ENCODE measurements at places on chromosomes 12 and 14. TPM values are rescaled to one million over a fixed set of nuclear protein-coding genes. Genes with fewer than 3 reads are reported as not detected.

Gene DBX2
- not detected for polyA plus RNA-seq

DNA sequence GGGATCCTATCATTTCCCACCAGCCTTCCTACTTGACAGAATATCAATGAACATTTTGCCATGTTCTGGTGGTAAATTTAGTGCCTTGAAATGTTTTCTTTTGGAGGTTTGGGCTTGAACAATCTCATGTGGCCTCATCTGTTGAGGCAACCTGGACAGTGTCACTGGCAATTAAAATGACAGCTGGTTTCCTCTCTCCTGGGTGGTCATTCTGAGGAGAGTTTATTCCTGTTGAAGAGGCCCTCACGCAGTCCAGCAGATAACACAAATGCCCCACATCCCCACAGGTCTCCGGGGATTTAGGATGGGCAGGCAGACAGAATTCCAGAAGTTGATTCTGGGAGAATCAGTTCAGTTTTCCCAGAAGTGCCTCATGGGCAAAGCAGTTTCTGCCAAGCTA lies 41.9 kb downstream of the MMAB start:
- H3K4me3 ChIP-seq = no peak overlapping the region
- peaks cover 15% of the 10 kb centered on the region for H3K36me3 ChIP-seq
- H3K27me3 ChIP-seq = no peaks in the 10 kb centered on the region

GRCh38 chr12:55818886-55819285 lies 1.0 kb downstream of the ORMDL2 start:
- peak overlapping the region; percentile 60 for H3K27ac ChIP-seq
- DNase-seq = no peak
- H3K4me1 ChIP-seq = peaks cover 35% of the 10 kb centered on the region
- no peaks in the 10 kb centered on the region for H3K27me3 ChIP-seq
- peak overlapping the region; percentile 81 for H3K4me3 ChIP-seq

DNA sequence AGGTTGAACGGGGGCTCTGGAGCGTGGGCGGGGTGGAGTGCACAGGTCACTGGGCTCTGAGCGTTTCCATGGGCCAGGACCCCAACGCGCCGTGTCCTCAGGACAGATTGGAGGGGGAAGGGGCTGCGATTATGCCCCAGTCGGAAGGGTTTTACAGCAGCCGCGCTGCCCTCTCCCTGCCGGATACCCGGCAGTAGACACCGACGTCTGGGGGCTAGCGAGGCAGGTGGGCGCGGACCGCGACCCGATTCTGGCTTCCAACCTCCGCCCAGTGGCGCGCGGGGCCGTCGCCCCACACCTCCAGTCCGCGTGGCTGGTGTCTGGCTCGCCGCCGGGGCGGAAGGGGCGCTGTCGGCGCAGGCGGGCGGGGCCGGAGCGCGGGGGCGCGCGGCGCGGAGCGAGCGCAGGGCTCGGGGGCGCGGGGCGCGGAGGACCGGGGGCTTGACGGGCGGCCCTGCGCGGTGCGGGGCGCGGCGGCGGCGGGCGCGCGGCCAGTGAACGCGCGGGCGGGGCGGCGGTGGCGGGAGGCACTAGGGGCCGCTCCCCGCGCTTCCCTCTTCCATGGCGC lies 2.4 kb upstream of the KIF26A start:
- H3K36me3 ChIP-seq = no peaks in the 10 kb centered on the region
- H3K4me3 ChIP-seq = no peak overlapping the region
- DNase-seq = peak; percentile 12
- H3K27me3 ChIP-seq = no peaks in the 10 kb centered on the region
- H3K4me1 ChIP-seq = peaks cover 4% of the 10 kb centered on the region
- no peak overlapping the region for H3K27ac ChIP-seq

GRCh38 chr14:28813810-28814209 lies 47.2 kb downstream of the FOXG1 start:
- H3K27me3 ChIP-seq = no peaks in the 10 kb centered on the region
- H3K27ac ChIP-seq = no peak overlapping the region
- no peak for DNase-seq
- no peaks in the 10 kb centered on the region for H3K4me1 ChIP-seq
- H3K4me3 ChIP-seq = no peak overlapping the region

DNA sequence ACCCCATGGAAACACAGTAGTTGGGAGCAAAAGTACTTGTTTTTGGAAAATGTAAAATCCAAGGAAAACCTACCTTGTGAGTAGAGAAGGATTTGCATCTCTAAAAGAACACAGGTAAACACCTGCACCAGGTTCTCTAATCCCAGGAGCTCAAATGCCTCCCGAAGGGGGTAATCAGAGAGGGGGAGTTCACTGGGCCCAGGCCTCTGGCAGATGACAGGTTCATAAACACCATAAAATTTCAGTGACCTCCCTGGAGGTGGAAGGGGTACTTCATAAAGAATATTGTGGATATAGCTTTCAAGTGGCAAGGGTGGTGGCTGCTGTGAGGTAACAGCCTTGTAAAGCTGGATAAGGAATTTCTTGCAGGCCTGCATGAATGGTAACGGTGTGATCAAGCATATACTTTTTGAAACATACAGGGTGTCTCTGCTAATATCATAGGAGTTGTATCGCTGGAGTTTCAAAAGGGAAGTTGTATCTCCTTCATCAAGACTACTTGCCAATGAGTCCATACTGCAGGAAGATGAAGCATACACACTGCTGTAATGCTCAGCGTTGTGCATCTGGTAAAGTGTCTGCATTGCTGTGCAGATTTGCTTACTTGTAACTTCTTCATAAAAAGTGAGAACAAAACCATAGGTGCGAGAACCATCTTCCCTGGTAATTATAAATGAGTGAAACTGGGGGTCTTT lies 111.3 kb downstream of the DENND5B start:
- H3K4me1 ChIP-seq = no peaks in the 10 kb centered on the region
- DNase-seq = no peak
- H3K4me3 ChIP-seq = no peak overlapping the region
- H3K36me3 ChIP-seq = no peaks in the 10 kb centered on the region

- H3K4me3 ChIP-seq = peak overlapping the region; percentile 17
- DNase-seq = no peak
- no peaks in the 10 kb centered on the region for H3K36me3 ChIP-seq
- peak overlapping the region; percentile 5 for H3K27ac ChIP-seq
Observed at GRCh38 chr12:68451261-68452077, 119.3 kb upstream of the MDM1 start.
